ENCODE measurements at places on chromosomes 2 and 18.
A peak's percentile ranks its signal among the peaks of the same experiment; 100 is the strongest.

DNA sequence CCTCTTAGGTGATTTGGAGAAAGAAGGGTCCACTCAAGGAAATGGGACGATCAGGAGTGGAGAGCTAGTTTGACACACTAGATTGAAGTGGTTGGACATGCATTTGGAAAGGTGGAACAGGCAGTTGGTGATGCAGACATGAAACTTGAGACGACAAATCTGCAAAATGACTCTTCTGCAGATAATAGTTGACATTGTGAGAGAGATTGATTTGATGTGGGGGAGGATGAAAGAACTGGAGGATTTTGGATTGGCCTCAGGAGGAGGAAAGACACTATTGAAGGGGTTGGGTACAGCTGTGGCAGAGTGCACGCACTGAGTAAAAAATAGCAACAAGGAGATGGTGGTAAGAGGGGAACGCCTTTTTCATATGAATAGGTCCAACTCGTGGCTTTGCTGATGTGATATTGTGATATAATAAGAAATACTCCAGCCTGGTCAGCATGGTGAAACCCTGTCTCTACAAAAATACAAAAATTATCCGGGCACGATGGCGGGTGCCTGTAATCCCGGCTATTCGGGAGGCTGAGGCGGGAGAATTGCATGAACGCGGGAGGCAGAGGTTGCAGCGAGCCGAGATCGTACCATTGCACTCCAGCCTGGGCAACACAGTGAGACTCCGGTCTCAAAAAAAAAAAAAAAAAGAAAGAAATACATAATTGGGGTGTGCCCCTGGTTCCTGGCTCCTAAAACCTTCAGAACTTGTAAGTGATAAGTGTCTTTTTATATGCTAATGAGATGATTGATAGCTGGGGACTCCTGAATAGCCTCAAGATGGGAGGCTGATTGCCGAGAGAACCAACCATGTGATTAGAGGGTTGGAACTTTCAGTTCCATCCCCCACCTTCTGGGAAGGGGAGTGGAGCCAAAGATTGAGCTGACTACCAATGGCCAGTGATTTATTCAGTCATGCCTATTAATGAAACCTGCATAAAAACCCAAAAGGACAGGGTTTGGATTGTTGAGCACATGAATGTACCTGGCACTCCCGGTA is 9.7 kb downstream of the TTLL4 start:
- H3K4me3 ChIP-seq = no peak overlapping the region
- H3K36me3 ChIP-seq = peaks cover 5% of the 10 kb centered on the region
- no peaks in the 10 kb centered on the region for H3K27me3 ChIP-seq
- DNase-seq = no peak
- no peak overlapping the region for H3K27ac ChIP-seq

DNA sequence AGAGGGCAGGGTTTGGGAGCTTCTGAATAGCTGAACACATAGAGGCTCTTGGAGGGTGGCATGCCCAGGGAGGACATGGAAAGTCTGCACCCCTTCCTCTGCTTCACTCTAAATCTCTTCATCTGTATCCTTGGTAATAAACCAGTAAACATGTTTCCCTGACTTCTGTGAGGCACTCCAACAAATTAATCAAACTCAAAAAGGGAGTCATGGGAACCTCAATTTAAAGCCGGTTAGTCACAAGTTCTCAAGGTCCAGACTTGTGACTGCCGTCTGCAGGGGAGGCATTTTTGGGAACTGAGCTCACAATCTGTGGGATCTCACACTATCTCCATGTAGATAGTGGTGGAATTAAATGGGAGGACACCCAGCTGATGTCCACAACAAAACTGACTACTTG is 33.1 kb upstream of the STON1 start:
- H3K36me3 ChIP-seq = peaks cover 8% of the 10 kb centered on the region
- no peaks in the 10 kb centered on the region for H3K27me3 ChIP-seq
- no peak overlapping the region for H3K27ac ChIP-seq
- DNase-seq = no peak

- no peak overlapping the region for H3K4me3 ChIP-seq
- H3K27ac ChIP-seq = no peak overlapping the region
Observed at GRCh38 chr2:78118037-78118436, 595.9 kb upstream of the LRRTM4 start.

GRCh38 chr2:170341684-170342623 is 164.0 kb downstream of the MYO3B start:
- H3K4me3 ChIP-seq = no peak overlapping the region
- H3K27ac ChIP-seq = no peak overlapping the region
- H3K27me3 ChIP-seq = no peaks in the 10 kb centered on the region
- no peaks in the 10 kb centered on the region for H3K36me3 ChIP-seq

DNA sequence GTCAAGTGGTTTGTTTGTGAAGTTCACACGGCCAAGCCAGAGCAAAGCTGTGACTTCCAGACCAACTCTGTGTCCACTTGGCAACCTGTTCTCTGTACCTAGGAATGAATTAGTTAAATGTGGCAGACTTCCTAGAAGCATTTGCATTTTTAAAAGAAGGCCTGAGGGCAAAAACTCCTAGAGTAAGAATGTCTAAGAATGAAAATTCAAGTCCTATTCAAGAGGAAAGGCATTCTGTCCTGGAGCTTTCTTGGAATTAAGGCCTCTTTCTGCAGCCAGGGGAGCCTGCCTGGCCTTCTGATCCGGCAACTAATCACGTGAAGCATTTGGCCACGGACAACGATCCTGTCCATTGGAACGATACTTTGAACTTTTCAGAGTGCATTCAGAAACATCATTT is 155.0 kb downstream of the SETBP1 start:
- no peak for DNase-seq
- H3K36me3 ChIP-seq = no peaks in the 10 kb centered on the region

DNA sequence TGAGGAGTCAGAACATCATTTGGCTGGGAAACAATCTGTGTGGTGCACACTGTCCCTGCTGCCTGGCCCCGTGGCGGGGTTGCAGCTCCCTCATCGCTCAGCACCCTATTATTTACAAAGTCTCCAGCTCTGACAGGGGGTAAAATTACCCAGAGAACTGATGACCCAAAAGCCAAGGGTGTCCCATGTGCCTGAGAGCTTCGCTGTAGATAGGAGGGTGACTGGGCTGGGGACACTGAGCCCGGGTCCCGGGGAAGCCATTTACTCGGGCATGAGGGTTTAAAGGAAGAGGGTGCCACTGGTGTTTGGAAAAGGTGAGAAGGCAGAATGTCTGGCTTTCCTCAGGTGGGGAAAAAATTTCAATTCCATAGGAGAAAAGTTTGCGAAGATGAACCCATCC is 48.2 kb upstream of the EML6 start:
- H3K36me3 ChIP-seq = no peaks in the 10 kb centered on the region
- no peaks in the 10 kb centered on the region for H3K27me3 ChIP-seq
- no peak for DNase-seq
- no peak overlapping the region for H3K27ac ChIP-seq
- H3K4me3 ChIP-seq = no peak overlapping the region
- peaks cover 31% of the 10 kb centered on the region for H3K4me1 ChIP-seq

GRCh38 chr2:70596739-70597138 is 43.1 kb upstream of the TGFA start:
- no peak overlapping the region for H3K4me3 ChIP-seq
- DNase-seq = no peak
- H3K27me3 ChIP-seq = no peaks in the 10 kb centered on the region
- no peaks in the 10 kb centered on the region for H3K36me3 ChIP-seq
- H3K4me1 ChIP-seq = no peaks in the 10 kb centered on the region

GRCh38 chr2:233029321-233029720 is 3.2 kb upstream of the NEU2 start:
- no peak for DNase-seq
- no peaks in the 10 kb centered on the region for H3K27me3 ChIP-seq
- H3K4me3 ChIP-seq = no peak overlapping the region
- no peak overlapping the region for H3K27ac ChIP-seq
- H3K4me1 ChIP-seq = no peaks in the 10 kb centered on the region
- H3K36me3 ChIP-seq = no peaks in the 10 kb centered on the region

DNA sequence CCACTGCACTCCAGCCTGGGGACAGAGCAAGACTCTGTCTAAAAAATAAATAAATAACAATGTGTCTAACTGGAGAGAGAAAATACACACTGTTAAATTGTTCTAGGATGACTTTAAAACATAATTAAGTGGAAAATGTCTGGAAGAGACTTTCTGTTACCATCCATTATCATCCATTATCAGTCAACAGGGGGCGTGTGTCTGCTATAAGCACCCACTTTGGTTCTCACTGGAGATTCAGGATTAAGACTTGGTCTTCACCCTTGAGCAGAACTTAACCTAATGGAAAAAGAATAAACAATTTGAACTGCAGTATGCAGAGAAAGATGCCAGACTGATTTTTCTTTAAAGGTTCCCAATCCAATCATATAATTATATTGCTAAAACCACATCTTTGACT is 999.8 kb upstream of the GYPC start:
- H3K27me3 ChIP-seq = no peaks in the 10 kb centered on the region
- no peaks in the 10 kb centered on the region for H3K4me1 ChIP-seq
- no peak overlapping the region for H3K4me3 ChIP-seq
- no peak for DNase-seq
- no peak overlapping the region for H3K27ac ChIP-seq

- no peak overlapping the region for H3K27ac ChIP-seq
- H3K27me3 ChIP-seq = no peaks in the 10 kb centered on the region
- DNase-seq = peak; percentile 90
Observed at GRCh38 chr2:128777196-128778035, 458.7 kb upstream of the HS6ST1 start.

- peaks cover 20% of the 10 kb centered on the region for H3K4me1 ChIP-seq
- peak overlapping the region; percentile 44 for H3K27ac ChIP-seq
- H3K36me3 ChIP-seq = no peaks in the 10 kb centered on the region
- DNase-seq = no peak
Observed at GRCh38 chr2:113858764-113859163, 31.1 kb upstream of the ACTR3 start.

DNA sequence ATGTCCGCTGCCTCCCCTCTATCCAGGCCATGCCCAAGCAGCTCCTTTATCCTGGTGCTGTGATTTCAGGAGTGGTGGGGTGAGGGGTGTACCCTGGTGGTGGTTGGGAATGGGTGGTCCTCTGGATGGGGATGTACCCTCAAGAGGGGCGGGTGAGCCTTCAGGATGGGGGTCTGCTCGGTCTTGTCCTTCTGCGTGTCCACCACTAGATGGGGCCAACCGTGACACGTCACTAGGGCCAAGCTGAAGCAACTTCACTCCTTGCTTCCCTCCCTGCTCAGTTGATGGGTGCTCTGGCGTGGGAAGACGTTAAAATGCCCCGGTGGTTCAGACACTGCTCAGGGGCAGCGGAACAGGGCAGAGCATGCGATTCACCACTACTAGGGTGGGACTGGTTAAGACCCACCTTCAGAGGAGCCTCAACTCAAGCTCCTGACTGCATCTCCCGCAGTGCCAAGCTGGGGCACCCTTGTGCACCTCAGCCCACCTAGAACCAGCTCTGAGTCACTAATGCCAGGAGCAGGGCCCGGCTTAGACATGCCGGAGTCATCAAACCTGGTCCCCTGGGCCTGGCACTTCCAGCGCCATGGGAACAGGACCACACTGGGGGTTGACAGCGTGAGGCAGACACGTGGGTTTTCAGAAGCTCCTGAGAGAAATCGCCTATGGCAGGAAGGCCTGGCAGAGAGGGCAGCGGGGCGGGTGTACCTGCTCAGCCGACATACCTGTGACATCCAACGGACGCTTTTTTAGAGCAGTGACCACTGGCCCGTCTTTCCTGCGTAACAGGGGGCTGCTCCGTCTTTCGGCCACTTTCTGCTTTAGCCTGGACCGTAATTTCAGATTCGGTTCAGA is 256.7 kb downstream of the HDAC4 start:
- no peak overlapping the region for H3K4me3 ChIP-seq
- H3K4me1 ChIP-seq = no peaks in the 10 kb centered on the region
- H3K36me3 ChIP-seq = peaks cover 37% of the 10 kb centered on the region
- H3K27me3 ChIP-seq = no peaks in the 10 kb centered on the region
- no peak for DNase-seq

DNA sequence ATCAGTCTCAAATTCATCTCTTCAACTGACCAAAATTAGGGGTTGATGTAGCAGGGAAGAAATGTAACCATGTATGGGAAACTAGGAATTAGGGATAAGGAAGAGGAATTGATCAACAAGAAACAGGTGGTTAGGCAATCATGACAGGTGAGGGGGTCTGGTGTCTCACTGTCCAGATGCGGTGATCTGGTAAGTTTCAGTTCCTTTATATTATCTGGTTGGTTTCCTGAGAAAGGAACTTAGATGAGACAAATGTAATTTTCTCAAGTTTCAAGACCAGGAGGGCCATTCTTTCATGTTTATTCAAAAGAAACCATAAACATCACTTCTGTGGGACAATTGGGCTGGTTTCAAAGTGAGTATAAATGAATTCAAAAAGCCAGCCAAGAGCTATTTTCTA is 306.2 kb upstream of the KCNJ3 start:
- no peak overlapping the region for H3K27ac ChIP-seq
- no peaks in the 10 kb centered on the region for H3K36me3 ChIP-seq
- no peaks in the 10 kb centered on the region for H3K27me3 ChIP-seq
- no peaks in the 10 kb centered on the region for H3K4me1 ChIP-seq
- no peak for DNase-seq
- no peak overlapping the region for H3K4me3 ChIP-seq

DNA sequence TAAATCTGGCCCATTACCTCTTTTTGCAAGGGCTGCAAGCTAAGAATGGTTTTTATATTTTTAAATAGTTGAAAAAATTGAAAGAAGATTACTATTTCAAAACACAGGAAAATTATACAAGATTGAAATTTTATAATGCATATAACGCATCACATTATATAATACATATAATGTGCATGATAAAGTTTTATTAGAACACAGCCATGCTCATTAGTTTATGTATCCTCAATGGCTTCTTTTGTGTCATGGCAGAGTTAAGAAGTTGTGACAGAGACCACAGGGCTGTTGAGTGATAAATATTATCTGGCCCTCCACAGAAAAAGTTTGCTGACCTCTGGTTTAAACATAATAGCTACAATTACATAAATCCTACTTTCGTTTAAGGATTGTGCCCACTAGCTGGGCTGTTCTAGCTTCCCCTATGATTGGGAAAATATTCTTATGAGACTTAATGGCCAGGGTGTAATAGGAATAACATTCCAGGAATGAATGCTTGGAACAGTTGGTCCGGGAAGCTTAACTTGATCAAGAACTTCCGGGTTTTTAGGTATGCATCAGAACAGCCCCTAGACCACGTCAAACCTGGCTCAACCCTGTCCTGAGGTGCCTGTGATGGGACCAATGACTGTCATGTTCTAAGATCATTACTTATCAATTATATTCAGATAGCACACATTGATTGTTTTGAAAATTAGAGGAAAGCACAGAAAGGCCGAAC is 98.7 kb upstream of the LPIN2 start:
- no peak overlapping the region for H3K4me3 ChIP-seq
- no peaks in the 10 kb centered on the region for H3K36me3 ChIP-seq
- DNase-seq = no peak
- H3K4me1 ChIP-seq = no peaks in the 10 kb centered on the region
- H3K27me3 ChIP-seq = no peaks in the 10 kb centered on the region
